ENCODE measurements at places on chromosomes 2 and 18. TPM values are rescaled to one million over a fixed set of nuclear protein-coding genes. Genes with fewer than 3 reads are reported as not detected.
A peak's percentile ranks its signal among the peaks of the same experiment; 100 is the strongest.

MPP4 gene
- total RNA-seq = not detected

GRCh38 chr2:64225491-64225890 lies 81.3 kb upstream of the PELI1 start:
- peaks cover 36% of the 10 kb centered on the region for H3K4me1 ChIP-seq
- peaks cover 2% of the 10 kb centered on the region for H3K36me3 ChIP-seq
- no peaks in the 10 kb centered on the region for H3K27me3 ChIP-seq
- no peak overlapping the region for H3K4me3 ChIP-seq
- DNase-seq = no peak
- H3K27ac ChIP-seq = no peak overlapping the region

- peaks cover 22% of the 10 kb centered on the region for H3K4me1 ChIP-seq
- H3K4me3 ChIP-seq = no peak overlapping the region
- peak; percentile 76 for DNase-seq
- H3K36me3 ChIP-seq = peaks cover 27% of the 10 kb centered on the region
- peak overlapping the region; percentile 75 for H3K27ac ChIP-seq
- H3K27me3 ChIP-seq = peaks cover 6% of the 10 kb centered on the region
Observed at GRCh38 chr2:112996635-112997034, 8.6 kb upstream of the IL36A start.

ABCB11 gene
- not detected for total RNA-seq

DNA sequence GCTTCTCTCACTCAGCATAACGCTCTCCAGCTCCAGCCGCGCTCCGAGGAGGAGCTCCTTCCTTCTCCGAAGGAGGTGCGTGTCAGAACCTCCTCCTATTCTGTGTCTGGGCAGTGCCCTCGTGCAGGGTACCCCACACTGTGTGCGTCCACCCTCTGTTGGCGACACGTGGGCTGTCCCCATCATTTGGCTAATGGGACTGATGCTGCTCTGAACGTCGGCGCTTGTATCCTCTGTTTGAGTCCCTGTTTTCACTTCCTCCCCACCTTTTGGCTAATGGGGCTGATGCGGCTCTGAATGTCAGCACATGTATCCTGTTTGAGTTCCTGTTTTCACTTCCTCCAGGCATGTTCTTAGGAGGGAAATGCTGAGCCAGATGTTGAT lies 22.2 kb downstream of the KCNG2 start:
- DNase-seq = no peak
- H3K36me3 ChIP-seq = no peaks in the 10 kb centered on the region
- H3K4me1 ChIP-seq = no peaks in the 10 kb centered on the region
- no peaks in the 10 kb centered on the region for H3K27me3 ChIP-seq
- H3K27ac ChIP-seq = no peak overlapping the region
- H3K4me3 ChIP-seq = no peak overlapping the region

GRCh38 chr18:63083020-63083531 lies 236.5 kb downstream of the BCL2 start:
- peaks cover 5% of the 10 kb centered on the region for H3K36me3 ChIP-seq
- H3K27ac ChIP-seq = no peak overlapping the region
- peaks cover 11% of the 10 kb centered on the region for H3K27me3 ChIP-seq
- DNase-seq = no peak
- peaks cover 10% of the 10 kb centered on the region for H3K4me1 ChIP-seq

DNA sequence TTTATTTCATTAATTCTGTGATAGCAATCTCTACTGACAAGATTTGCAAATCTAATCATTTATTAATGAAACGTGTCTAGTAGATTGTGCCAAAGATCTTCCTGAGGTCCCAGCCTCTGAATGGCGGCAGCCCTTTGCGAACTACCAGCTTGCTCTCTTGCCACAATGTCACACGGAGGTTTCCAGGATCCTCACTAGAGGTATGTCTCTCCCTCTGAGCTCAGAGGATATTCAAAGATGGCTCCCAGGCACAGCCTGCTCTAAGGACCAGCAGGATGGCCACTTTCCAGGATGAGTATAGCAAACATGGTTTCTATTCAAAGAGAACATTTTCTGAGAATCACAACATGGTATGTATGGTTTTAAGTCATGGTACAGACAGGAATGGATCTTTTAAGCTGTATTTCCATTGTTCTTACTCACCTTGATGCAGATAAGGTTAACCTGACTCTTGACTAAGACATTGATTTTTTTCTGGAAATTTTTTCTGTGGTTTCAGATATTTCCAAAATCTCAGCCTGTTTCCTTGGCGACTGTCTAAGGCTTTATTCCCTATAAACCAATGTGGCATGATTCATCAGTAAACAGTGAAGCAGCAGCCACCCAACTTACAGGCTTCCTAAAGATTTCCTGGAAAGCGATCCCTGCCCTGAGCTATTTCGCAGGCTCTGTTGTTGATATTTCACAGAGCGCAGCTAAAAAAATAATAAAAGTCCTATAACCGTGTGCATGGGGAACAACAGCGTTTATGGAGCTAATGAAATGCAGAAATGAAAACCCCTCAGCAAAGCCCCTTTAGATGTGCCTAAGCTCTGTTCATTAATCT lies 54.1 kb upstream of the KLF7 start:
- H3K27me3 ChIP-seq = peaks cover 13% of the 10 kb centered on the region
- H3K4me3 ChIP-seq = no peak overlapping the region
- no peaks in the 10 kb centered on the region for H3K36me3 ChIP-seq

FBLN7 gene
- 7.3 TPM for total RNA-seq

DNA sequence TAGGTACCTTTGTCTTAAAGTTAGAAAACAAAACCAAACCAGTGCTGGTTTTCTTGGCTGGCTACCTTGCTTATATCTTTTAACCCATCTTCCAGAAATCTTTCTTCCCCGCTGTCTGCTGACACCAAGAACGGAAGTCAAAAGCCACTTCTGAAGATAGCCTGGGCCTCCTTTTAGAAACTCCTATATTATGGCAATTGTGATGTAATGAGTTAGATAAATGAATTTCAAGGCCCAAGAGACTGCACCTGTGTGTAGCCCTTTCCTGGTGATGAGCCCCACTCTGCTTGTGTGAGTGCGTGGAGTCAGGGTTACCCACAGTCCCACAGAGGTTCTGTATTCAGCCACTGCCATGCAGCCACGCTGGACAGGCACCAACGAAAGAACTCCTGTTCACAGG lies 60.7 kb downstream of the ARMC9 start:
- H3K4me3 ChIP-seq = no peak overlapping the region
- DNase-seq = no peak
- no peaks in the 10 kb centered on the region for H3K36me3 ChIP-seq
- H3K27me3 ChIP-seq = peaks cover 24% of the 10 kb centered on the region

DNA sequence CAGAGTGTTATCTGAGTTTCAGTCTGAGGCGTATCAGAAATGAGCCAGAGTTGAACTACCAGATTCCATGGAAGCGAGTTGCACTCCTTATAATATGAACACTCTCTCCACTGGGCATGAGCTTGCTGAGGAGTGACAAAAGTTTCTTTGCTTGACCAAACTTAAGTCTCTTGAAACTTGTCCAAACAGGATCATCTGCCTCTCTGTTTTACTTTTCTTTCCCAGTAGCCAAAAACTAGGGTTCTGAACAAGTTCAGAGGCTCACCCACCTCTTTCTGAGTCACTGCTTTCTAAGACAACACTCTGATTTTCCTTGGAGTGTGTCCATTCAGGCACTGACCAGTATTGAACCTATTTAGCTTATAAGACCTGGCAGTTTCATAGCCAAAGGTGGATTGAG lies 233.2 kb upstream of the TCF4 start:
- H3K4me1 ChIP-seq = no peaks in the 10 kb centered on the region
- no peak for DNase-seq
- no peaks in the 10 kb centered on the region for H3K27me3 ChIP-seq
- H3K27ac ChIP-seq = no peak overlapping the region

- peaks cover 19% of the 10 kb centered on the region for H3K36me3 ChIP-seq
- peaks cover 60% of the 10 kb centered on the region for H3K4me1 ChIP-seq
- no peak for DNase-seq
- H3K27ac ChIP-seq = peak overlapping the region; percentile 80
- no peaks in the 10 kb centered on the region for H3K27me3 ChIP-seq
- H3K4me3 ChIP-seq = peak overlapping the region; percentile 89
Observed at GRCh38 chr2:178523596-178524134, 43.4 kb downstream of the PLEKHA3 start.

DNA sequence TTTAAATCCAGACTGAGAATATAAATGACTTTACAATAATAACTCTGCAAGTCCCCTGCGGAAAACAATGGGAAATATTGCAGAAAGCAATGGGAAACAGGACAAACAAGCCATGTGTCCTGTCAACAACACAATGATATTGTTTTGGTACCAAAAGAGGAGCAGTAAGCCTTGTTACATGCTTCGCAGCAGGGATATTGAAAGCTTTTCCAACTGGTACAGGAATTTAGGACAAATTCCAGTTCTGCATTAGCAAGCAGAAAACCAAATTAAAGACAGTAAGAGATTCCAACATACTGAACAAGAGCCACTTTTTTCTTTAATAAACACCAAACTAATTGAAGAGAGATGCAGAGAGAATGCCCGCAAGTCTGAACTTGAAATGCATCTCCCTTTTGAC lies 30.0 kb downstream of the FRZB start:
- no peaks in the 10 kb centered on the region for H3K36me3 ChIP-seq
- peaks cover 43% of the 10 kb centered on the region for H3K27me3 ChIP-seq
- no peak for DNase-seq

GRCh38 chr2:18178736-18179349 lies 300.4 kb downstream of the KCNS3 start:
- H3K27me3 ChIP-seq = no peaks in the 10 kb centered on the region
- H3K27ac ChIP-seq = no peak overlapping the region
- H3K4me3 ChIP-seq = no peak overlapping the region
- peak; percentile 23 for DNase-seq

- no peak overlapping the region for H3K4me3 ChIP-seq
- no peak overlapping the region for H3K27ac ChIP-seq
- H3K27me3 ChIP-seq = peaks cover 1% of the 10 kb centered on the region
- peak; percentile 24 for DNase-seq
- H3K4me1 ChIP-seq = peaks cover 19% of the 10 kb centered on the region
Observed at GRCh38 chr2:237156031-237156856, 70.6 kb downstream of the COPS8 start.

DNA sequence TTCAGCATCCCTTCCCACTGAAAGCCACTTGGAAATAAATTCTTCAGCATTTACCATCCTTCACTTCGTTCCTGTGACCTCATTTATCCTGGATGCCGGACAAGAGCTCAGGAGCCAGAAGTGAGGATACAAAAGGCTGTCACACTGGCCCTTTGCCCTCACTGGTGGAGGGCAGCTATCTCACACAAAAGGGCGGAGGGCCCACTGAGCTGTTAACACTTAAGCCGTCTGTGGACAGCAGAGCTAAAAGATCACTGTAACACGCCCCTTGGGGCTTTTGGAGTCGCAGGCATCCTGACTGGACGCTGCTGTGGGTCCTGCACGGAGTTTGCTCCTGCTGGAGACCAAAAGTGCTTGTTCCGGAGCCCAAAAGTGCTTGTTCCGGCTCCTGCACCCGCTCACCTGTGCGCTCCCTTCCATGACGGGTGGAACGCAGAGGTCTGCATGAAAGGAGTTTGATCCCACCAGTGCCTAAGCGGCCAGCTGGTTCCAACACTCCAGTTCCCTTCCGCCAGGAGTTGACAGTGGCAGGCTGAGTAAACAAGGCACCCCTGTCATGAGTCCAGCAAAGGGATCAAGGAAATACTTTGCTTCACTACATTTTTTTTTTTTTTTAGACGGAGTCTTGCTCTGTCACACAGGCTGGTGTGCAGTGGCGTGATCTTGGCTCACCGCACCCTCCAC lies 572.0 kb upstream of the LINC00305 start:
- no peaks in the 10 kb centered on the region for H3K4me1 ChIP-seq
- DNase-seq = no peak
- no peak overlapping the region for H3K4me3 ChIP-seq
- H3K36me3 ChIP-seq = no peaks in the 10 kb centered on the region
- H3K27ac ChIP-seq = no peak overlapping the region

DNA sequence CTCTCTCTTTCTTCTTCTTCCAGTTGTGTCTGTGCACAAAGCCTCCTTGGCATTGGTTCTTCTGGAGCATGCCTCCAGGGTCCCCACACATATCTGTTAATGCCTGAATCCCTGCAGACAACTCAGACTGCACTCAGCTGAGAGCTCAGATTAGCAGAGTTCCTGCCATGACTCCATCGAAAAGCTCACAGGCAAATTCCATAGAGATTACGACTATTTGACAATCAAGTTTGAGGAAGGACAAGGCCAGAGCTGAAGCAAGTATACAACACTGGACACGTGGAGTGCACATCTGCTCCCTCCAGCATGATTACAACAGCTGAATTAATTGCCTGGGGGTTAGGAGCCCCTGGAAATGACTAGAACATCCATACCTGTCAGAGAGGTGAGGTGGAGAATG lies 190.7 kb downstream of the INSIG2 start:
- H3K27ac ChIP-seq = no peak overlapping the region
- H3K4me1 ChIP-seq = peaks cover 4% of the 10 kb centered on the region
- H3K36me3 ChIP-seq = no peaks in the 10 kb centered on the region
- H3K4me3 ChIP-seq = no peak overlapping the region
- DNase-seq = no peak

GRCh38 chr2:11366326-11366741 lies 21.9 kb upstream of the ROCK2 start:
- H3K27me3 ChIP-seq = peaks cover 3% of the 10 kb centered on the region
- H3K27ac ChIP-seq = no peak overlapping the region
- H3K36me3 ChIP-seq = no peaks in the 10 kb centered on the region
- H3K4me1 ChIP-seq = no peaks in the 10 kb centered on the region

PARD6G gene
- 0.33 TPM for total RNA-seq

OSR1 gene
- not detected for total RNA-seq

CFLAR gene
- total RNA-seq = 192 TPM

OTOF gene
- total RNA-seq = 22.2 TPM

GRCh38 chr2:25190536-25190935 lies 22.2 kb upstream of the POMC start:
- no peak for DNase-seq
- H3K27ac ChIP-seq = no peak overlapping the region
- no peaks in the 10 kb centered on the region for H3K4me1 ChIP-seq
- no peaks in the 10 kb centered on the region for H3K36me3 ChIP-seq
- H3K4me3 ChIP-seq = no peak overlapping the region

TUBA3D gene
- not detected for total RNA-seq

- H3K4me1 ChIP-seq = no peaks in the 10 kb centered on the region
- no peak for DNase-seq
- no peak overlapping the region for H3K27ac ChIP-seq
- no peaks in the 10 kb centered on the region for H3K36me3 ChIP-seq
- H3K27me3 ChIP-seq = no peaks in the 10 kb centered on the region
Observed at GRCh38 chr18:57220930-57221483, 74.1 kb downstream of the BOD1L2 start.

OR6B2 gene
- total RNA-seq = not detected

TRABD2A gene
- total RNA-seq = 35.9 TPM

DNA sequence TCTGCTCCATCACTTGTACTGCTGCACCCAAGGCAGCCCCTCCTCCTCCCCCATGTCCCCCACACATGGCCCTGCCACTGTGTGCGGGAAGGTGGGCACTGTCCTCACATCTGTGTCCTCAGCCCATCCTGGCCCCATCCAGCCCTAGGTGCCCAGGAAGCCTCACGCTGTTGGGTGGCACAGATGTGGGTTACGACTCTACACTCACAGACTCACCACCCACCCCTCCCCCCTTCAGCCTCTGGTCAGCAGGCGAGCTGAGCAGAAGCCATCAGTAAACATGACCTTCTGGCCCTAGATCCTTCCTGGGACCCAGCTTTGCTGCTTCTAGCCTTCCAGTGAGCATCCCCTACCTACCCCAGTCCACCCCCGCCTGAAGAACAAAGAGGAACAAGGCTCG lies 43.0 kb downstream of the ADCY3 start:
- peaks cover 12% of the 10 kb centered on the region for H3K4me1 ChIP-seq
- DNase-seq = no peak
- H3K27me3 ChIP-seq = no peaks in the 10 kb centered on the region
- no peak overlapping the region for H3K27ac ChIP-seq
- H3K36me3 ChIP-seq = peaks cover 3% of the 10 kb centered on the region

- no peak overlapping the region for H3K4me3 ChIP-seq
- DNase-seq = peak; percentile 18
- no peaks in the 10 kb centered on the region for H3K36me3 ChIP-seq
- H3K27me3 ChIP-seq = peaks cover 23% of the 10 kb centered on the region
Observed at GRCh38 chr2:205763708-205764211, 81.5 kb downstream of the NRP2 start.

All from activated CD4-positive, alpha-beta memory T cell treated with anti-CD3 and anti-CD28 coated beads, Interleukin-2, amount 10 ng/mL, durations not matched to agents 7 days and 5 days (primary cell).